ENCODE measurements at places on chromosomes 5 and 9.

DNA sequence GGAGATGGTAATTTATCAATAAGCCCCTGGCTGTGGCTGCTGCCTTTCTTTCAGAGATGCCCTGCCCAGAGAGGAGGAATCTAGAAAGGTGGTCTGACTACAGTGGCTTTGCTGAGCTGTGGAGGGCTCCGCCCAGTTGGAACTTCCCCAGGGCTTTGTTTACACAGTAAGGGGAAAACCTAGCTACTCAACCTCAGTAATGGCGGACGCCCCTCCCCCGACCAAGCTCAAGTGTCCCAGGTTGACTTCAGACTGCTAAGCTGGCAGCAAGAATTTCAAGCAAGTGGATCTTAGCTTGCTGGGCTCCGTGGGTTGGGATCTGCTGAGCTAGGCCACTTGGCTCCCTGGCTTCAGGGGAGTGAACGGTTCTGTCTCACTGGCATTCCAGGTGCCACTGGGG is 865.4 kb upstream of the ACO1 start:
- DNase-seq: no peak

- no peak for DNase-seq
Measured at GRCh38 chr9:87193151-87193550, 245.8 kb upstream of the GAS1 start.

DNA sequence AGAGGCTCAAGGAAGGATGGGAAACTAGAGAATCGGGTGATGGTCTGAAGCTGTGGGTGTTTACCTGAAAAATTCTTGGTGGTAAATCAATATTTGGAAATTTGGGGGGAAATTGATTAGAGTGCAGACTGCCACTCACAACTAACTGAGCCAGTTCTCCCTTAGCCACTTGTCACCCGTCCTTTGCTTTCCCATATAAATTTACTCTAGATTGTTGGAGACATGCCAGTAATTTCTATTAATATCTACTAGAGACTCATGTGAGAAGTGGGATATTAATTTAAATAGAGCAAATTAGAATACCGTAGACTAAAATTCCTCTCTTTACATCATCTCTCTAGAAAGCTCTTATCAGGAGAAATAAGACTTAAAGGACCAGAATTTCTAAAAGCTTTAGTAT is 471.3 kb upstream of the DAB2 start:
- no peak for DNase-seq

- DNase-seq: no peak
Measured at GRCh38 chr5:112283034-112283582, 136.0 kb downstream of the EPB41L4A start.

All from PC-3 (cell line).